ENCODE measurements at places on chromosomes 7 and 10.

DNA sequence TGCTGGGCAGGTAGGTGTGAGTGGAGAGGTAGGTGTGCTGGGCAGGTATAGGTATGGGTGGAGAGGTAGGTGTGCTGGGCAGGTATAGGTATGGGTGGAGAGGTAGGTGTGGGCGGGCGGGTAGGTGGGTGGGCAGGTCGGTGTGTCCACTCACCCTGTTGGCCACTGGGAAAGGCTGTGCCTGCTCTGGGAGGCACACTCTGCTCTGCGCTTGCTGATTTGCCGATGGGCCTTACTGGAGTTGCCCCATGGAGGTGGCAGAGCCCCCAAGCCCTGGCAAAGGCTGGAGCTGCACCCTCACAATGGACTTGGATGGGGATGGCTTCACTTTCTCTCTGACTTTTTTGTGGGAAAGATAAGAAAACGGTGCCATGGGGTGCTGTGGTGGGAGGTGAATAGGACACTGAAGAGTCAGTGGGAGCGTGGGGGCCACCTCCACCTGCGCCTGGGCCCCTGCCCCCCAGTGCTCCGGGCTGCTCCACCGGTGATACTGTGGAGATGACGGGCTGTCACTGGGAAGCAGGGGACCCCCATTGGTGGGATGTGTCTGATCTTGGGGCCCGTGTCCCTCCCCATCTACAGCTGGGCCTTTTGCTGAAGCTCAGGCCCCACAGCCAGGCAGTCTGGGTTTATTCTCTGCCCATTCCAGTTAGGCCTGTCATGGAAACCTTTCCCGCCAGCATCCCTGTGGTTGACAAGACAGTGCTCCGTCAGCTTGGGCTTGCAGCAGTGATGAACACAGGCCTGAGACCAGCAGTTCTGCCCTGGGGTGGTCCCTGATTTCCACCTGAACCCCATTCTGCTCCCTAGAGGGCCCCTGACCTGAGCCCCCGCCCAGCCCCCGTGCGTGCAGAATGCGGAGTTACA, 75.0 kb downstream of the NKX6-2 start:
- no peak for DNase-seq

- no peak for DNase-seq
These were observed 1021.9 kb downstream of the LRMDA start for GRCh38 chr10:76453332-76453731.

DNA sequence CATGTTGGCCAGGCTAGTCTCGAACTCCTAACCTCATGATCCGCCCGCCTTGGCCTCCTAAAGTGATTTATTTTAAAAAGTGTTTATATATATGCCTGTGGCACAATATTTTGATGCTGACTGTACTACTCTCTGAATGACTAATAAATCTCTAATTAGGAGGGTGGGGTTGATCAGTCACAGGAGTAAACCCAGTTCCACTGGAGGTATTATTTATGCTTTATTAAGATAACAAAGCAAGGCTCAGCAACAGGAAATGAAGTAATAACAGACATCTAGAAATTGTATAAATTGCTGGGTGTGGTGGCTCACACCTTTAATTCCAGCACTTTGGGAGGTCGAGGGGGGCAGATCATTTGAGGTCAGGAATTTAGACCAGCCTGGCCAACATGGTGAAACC, 26.0 kb upstream of the MCU start:
- DNase-seq = no peak

DNA sequence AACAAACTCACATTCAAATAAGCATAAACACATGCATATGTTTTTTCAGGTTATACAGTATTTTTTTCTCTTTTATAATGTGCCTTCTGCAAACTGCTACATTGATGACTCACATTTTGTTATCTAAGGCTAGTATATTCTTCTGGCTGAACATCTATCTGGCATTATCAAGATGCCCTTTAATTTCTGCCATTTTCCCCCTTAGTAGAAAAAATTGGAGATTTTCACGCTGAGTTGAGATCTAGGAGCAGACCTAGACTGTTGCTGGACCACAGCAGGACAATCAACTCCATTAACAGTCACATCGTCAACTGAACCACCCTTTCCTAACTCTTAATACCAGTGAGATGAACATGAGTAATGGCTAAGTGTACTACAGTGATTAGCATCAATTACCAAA, 41.6 kb downstream of the ERCC6 start:
- DNase-seq = no peak

DNA sequence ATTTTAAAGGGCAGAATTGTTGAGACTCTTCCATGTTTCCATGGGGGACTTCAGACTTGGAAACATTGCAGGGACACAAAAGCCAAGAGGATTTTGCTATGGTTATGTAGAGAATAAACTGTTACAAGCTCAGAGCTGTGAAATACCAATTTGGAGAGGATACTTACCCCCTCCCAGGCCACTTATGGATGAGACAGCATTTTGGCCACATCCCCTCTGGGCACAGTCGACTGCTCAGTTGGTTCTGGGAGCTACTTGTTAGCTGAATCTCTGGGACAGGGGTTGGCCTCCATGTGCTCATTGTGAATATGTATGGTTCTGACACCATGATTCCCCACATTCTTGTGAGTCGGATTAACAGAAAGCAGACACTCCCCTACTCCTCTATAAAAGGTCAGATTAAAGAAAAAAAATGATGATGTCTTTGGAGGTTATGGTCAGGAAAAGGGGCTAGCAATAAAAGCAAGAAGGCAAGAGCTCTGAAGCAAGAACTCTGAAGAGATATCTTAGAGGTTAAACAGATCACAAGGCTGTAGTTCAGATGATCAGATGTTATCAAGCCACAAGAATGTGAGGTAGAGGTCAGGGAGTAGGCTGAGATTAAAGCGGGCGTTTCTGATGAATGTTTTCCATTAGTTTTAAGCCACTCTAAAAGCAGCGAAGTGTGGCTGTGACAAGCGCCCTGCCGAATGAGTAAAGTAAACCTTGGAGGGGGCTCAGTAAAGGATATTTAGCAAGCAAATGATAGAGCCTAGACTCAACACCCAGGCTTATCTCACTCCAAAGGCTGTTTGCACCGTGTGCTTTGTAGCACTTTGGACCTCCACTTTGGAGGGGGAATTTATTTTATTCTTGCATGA, 17.2 kb downstream of the STAMBPL1 start:
- DNase-seq = no peak

DNA sequence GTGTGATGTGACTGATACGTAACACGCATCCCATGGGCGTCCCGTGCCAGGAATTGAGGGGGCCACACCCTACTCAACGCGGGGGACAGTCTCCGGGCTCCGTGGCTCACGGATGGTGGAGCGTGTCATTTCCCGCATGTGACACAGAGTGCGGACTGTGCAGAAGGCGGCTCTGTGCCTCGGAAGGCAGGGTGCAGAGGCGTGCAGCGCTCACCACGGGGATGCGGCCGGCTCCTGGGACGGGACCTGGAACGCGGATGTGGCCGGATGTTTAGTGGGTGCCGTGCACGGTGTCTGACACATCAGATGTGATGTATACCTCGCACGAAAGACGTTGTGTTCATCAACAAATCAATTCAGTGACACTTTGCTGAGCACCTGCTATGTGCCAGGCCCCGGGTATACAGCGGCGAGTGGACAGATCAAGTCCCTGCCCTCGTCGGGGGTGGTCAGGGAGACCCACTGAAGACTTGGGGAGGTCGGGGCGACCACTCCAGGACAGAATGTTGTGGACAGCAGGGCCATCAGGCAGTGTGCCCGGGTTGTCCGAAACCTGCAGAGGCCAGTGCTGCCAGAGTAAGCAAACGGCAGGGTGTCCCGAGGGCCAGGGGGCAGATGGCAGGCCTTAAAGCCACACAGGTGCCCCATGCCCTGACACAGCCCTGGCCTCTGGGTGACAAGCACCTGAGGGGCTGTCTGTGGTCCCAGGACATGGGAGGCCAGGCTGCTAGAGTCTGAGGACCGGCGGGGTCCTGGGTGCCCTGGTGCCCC, 38.1 kb downstream of the MICALL2 start:
- no peak for DNase-seq

- no peak for DNase-seq
These were observed 116.1 kb upstream of the ZMIZ1 start for GRCh38 chr10:78952686-78953085.

GRCh38 chr7:130937016-130937415, 203.0 kb upstream of the KLF14 start:
- DNase-seq = no peak

GRCh38 chr10:70331486-70332268, 47.9 kb upstream of the NPFFR1 start:
- DNase-seq = no peak

GRCh38 chr10:30055226-30055662, 4.1 kb downstream of the JCAD start:
- no peak for DNase-seq

DNA sequence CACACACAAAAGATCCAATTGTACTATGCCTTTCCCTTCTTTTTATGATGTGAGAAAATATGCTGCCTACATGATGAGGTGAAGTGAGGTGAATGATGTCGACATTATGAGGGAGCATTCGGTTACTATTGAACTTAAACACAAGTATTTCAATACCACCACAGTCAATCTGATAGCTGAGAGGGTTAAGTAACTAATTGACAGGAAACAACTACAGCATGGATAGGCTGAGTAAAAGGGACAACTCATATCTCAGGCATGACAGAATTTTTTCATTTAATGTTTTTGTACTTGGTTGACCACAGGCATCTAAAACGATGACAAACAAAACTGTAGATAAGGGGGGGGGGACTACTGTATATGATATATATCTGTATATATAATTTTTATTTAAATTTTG, 488.9 kb downstream of the SH2D4B start:
- DNase-seq = no peak

GRCh38 chr10:119783665-119784027, 57.8 kb downstream of the INPP5F start:
- no peak for DNase-seq

Data from stimulated activated naive CD4-positive, alpha-beta T cell (primary cell).